ENCODE measurements at places on chromosomes 3 and 15.

- DNase-seq: no peak
Measured at GRCh38 chr15:88764448-88764847, 38.8 kb upstream of the ACAN start.

- DNase-seq: no peak
Measured at GRCh38 chr3:98791341-98792325, 28.5 kb downstream of the ST3GAL6 start.

DNA sequence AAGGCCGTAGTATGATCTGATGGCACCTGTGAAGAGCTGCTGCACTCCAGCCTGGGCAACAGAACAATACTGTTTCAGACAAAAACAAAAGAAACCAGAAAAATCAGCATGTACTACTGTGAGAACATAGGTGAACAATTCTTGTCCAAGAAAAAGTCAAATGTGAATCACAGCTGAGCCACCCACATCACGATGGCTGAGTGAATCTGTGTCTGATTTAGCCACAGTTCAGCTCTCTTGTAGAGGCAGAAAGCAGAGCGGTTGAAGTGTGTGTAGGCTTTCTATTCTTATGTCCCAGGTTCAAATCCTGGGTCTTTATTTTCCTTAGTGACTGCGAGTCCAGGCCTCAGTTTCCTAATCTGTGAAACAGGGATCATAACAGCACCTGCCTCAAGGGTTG lies 4.4 kb upstream of the FURIN start:
- DNase-seq: no peak

DNA sequence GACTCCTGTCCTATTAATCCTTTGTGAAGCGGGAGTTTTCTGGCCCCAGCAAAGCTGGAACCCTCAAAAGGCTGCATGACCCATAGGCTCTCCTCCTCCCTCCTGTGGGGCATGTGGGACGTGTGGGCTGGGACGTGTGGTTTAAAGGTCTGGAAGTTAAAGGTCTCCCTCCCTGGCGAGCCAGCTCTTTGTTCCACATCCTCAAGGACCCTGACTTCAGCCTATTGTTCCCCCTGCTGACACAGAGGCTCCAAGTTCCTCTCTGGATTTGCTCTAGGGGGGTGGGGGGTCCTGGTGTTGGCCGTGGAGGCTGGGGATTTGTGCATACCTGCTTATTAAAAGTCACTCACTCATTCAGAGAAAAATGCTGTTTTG lies 44.2 kb downstream of the SMAD6 start:
- no peak for DNase-seq

DNA sequence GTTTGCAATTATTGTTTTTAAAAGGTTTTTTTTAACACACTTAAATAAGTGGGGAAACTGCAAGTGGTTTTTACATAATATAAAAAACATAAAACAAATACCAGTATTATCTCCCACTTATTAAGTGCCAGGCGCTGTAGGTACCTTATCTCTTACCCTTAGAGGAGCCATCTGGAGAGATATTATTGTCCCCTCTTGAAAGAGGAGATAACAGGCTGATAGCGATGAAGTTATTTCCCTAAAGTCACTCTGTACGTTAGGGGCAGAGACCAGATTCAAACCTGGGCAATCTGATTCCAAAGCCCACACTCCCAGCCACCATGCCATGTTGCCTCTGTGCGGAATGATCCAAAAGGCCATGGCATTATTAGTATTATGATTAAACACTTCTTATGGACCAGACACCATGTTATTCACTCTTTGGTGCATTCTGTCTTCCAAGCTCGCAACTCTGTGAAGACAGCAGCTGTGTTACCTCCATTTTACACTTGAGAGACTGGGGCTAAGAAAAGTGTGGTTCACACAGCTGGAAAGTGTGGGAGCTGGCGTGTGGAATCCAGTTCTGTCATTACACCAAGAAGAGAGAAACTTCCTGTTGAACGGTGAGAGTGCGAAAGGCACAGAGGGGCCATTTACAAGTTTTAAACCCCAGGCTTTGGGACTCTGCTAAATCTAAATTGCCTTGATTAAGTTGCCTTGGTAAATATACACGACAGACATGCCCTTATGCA lies 79.9 kb upstream of the MITF start:
- DNase-seq: no peak

DNA sequence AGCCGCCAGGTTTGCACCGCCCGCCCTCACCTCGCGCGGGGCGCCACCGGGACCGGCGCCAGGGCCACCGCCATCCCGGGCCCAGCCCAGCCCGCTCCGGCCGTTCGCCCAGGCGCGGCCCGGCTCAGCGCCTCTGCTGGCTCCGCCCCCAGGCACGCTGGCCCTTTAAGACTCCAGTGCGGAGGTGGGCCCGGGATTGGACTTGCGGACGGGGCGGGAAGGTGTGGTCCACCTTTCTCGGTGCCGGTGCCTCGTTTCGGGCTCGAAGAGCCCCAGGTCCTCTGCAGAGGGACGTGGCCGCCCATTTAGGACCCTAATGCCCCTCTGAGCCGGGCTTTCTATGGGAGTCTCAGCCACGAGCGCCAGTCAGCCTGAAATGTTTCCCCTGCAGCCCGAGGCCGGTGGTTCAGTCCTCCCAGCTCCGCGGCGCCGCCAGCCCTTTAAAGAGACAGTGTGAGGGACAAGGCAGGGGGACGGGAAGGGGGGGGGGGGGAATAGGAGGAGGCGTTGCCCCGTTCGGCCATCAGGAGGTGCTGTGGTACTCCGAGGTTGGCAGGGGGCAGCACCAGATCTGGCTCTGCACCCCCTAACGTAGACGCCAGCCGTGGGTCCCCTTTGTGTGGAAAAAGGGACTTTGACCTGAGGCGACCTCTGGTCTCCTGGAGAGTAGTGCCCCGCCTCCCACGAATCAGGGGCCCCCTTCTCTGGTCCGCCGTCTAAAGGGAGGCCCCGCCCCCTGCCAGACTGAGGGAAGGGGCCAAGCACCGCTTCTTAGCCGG lies 1.0 kb downstream of the HYAL2 start:
- DNase-seq: peak; percentile 89

Measured in PC-3 (cell line).